Urinary bladder (tissue), 4 donors: ENCODE measurements at places on chromosomes 1 and 21. TPM values are rescaled to one million over a fixed set of nuclear protein-coding genes. Genes with fewer than 3 reads are reported as not detected.

The B3GALT2 gene
- total RNA-seq: 19.5 TPM

The SYT11 gene
- 36.4 TPM for total RNA-seq

The HSPA6 gene
- total RNA-seq: 1.2 TPM

The HHAT gene
- total RNA-seq: 10.8 TPM

The AQP10 gene
- not detected for total RNA-seq

The CYP4B1 gene
- total RNA-seq: 56.6 TPM

The TMPRSS15 gene
- not detected for total RNA-seq

The CCDC185 gene
- total RNA-seq: not detected

GRCh38 chr1:46735708-46736324 is 16.9 kb upstream of the EFCAB14 start:
- DNase-seq: no peak

- DNase-seq: no peak
Measured at GRCh38 chr1:15932612-15933011, 43.3 kb downstream of the ZBTB17 start.

DNA sequence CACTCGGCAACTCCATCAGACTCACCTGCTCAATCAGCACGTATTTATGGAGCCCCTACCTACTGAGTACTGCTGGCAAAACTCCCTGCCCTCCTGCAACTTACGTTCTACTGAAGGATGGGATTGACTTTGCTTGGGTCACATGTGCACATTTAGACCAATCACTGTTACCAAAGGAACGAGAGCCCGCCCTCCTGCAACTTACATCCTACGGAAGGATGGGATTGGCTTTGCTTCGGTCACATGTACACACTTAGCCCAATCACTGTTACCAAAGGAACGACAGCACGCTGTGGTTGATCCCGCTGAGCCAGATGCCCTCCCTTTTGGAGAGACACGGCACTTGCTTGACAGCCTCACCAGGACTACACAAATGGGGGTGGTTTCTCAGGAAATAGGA is 46.0 kb downstream of the UBIAD1 start:
- DNase-seq: no peak

DNA sequence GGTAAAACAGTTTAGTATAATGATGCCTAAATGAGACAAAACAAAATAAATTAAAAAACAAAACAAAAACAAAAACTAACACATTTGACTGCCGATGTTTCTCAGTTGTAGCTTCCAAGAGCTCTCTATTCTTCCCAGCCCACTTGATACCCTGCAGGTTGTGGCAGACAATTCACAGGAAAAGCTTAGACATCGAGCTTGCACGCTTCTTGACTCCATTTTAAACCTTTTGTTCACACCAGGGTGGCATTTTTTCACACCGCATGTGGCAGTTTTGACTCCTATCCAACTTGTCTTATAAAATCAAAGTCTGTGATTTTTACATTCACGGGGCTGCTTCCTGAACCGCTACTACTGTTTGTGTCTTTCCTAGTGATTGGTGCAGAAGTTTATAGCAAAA is 575.9 kb downstream of the USP25 start:
- DNase-seq: no peak

DNA sequence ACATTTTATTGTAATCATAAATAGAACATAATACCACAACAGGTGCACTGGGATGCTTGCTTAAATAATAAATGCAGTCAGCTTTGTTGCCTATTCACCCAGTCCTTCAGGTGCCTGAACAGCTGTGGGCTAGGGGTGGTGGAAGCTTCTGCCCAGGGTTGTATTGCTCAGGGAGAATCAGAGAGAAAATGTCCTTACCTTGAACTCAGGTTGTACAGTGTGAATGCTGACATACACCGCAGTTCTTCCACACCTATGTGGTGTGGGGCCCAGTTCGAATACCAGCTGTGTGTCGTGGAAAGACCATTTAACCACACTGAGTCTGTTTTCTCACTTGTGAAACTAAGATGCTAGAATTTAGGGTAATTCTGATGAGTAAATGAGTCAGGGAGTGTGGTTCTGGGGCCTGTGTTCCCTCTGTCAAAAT is 115.7 kb upstream of the ATP1A1 start:
- no peak for DNase-seq

DNA sequence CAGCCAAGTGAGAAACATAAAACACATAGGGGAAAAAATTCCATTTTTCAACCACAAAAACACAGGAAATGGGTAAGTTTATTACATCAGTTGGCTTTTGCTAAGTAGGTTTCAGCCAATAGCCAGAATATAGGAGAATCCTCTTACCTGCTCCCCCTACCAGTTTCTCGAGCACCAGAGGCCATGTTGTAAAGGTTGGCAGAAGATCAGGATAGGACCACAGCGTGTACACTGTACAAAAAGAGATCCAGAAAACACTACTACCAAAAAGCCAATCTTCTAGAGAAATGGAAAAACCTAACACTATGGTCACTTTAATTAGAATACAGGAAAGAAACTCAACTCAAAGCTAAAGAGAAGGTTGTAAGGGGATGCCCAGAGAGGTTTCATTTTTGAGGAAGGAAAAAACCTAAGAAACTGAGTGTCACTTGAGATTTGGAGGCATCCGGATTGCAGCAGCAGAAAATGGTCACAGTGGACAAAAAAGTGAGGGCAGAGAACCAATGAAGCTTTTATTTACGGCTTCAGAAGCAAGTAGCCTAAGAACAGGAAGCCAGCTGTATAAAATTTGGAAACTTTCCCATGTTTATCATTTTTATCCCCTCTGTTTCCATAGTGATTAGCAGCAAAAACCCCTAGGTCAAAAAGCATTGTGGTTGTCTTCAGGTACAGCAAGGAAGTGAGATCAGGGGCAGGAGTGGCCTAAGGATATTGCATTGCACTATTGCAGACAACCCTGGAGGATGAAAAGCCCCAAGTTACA is 2.9 kb downstream of the EIF2D start:
- DNase-seq: no peak

DNA sequence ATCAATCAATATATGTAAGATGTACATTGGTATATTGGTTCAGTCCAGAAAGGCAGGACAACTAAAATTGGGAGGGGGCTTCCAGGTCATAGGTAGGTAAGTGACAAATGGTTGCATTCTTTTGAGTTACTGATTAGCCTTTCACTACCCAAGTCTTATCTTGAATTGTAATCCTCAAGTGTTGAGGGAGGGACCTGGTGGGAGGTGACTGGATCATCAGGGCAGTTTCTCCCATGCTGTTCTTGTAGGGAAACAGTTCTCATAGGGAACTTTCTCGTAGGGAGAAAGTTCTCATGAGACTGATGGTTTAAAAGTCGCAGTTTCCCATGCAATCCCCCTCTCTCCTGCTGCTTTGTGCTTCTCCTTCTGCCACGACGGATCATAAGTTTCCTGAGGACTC is 809.2 kb downstream of the KCNT2 start:
- no peak for DNase-seq

- DNase-seq: no peak
Measured at GRCh38 chr1:30109853-30110252, 613.5 kb downstream of the MATN1 start.

DNA sequence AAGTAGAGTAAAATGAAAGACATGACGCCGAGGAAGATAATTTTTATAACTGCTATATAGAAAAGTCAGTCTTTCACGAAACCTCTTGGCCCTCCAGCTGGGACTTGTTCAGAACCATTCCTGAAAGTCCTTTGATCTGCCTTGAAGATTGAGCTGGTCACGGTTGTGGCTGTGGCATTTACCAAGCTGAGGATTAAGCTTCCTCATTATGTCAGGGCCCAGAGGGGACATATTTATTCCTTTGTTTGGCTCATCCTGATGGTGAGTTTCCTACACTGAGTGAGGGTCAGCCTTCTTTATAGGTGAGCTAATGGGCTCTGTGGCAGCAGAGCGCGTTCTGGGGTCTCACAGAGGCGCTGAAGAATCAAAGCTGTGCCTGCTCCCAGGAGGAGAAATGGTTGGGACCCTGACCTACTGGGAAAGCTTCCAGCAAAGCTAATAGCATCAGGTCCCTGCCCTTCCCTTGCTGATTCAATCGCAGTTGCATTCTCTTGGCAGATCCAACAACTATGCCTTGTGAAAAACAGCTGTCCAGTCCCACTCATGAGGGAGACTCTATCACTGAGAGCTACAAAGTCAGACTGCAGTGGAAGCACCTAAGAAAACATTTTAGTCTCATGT is 43.2 kb upstream of the PBX1 start:
- peak; percentile 60 for DNase-seq

GRCh38 chr1:43267291-43267805 is 2.4 kb upstream of the TMEM125 start:
- no peak for DNase-seq

DNA sequence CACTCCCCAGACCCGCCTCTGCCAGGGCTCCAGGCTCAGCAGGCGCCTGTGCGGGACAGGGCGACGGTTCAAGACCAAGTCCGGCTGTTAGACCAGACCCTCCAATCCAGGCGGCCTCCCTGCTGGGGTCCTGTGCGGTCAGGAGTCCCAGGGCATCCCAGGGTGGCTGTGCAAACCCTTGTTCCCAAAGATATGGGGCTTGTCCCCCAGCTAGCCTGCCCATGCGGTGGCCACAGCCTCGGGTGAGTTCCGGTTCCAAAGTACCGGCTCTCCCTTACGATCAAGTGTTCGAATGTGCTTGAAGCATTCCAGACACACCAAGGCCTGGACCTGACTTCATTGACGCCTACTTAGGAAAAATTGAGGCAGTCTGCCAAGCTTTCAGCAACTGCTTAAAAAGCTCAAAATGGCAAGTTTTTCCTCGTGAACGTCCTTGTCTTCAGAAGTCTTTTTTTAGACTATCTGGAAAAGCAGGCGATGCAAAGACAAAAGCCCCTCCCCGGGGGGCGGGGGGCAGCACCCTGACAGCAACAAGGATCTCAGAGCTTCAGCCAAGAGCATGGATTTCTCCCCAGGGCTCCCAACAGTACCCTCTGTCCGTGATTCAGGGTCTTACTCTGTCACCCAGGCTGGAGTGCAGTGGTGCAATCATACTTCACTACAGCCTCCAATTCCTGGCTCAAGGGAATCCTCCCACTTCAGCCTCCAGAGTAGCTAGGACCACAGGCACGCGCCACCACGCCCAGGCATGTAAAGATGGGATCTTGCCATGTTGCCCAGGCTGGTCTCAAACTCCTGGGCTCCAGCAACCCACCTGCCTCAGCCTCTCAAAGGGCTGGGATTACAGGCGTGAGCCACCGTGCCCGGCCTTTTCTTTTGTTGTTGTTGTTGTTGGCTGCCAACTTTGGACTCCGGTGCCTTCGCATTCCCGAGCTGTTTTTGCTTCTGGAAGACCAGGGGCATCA is 2.3 kb downstream of the FAAP20 start:
- DNase-seq: no peak

DNA sequence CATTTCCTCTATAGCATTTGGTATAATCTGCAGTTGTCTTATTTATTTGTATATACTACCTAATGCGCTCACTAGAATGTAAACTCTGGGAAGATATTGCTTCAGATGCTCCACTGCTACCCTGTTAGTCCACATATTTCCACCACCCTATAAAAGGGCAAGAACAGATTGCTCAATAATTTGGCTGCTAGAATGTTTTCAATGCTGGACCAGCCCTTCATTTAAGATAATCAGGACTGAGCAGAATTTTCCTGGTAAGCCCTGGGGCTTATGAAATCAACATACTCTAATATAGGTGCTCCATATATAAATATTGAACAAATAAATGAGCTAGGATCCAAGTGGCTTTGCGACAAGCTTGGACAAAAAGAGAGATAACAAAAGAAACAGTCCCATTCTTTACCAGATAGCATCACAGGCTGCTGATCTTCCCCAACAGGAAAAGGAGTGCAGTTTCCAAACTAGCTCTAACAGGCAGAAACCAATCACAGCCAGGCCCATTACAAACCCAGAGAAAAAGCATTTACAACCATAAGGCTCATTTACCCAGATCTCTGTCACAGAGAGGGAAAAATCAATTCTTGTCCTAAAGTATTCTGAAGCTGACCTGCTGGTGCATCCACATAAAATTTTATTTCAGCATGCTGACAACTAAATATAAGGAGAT is 8.3 kb downstream of the BCAR3 start:
- DNase-seq: no peak

DNA sequence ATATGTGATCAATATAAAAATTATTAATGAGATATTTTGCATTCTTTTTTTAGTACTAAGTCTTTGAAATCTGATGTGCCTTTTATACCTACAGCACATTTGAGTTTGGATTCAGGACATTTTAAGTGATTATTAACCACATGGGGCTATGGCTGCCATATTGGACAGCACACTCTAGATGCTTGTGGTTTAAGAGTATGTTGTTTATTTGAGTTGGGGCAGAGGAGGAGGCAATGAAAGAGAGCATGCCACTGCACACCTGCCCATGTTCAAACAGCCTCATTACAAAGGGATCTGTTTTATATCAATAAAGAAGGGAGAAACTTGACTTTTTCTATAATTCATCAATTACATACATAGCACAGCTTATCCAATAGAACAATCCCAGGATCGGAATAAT is 99.4 kb upstream of the EDEM3 start:
- no peak for DNase-seq

DNA sequence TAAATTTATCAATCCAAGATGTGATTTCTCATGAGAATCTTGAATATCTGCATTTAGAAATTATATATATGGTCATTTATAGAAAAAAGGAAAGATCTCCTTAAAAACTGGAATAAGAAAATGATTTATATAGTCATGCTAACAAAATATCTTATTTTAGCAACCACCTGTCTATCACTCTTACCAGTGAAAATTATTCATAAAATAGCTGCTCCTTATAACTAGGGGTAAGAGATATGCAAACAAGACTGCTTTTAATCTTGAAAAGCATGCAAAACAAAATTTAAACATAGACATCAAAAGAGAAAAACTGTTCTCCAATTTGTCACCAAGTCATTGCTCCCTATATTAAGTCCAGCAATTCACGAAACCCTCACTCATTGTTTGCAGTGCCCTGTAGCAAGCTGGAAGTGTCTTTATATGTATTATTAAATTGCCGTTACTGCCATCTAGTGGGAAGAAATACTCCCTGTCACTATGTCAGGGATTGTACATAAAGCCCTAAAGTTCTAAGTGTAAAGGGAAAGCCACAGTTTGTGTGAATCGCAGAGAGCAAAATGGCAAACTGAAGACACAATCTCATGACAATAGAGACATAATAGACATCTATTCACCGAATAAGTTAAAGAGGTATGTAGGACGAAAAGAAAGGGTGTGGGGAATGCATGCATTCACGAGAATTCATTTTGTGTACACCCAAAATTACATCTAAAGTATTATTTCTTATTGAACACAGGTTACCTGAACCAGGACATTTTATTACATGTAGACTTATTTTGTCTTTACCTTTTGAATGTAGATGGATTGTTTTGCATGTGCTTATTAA is 600.5 kb downstream of the USP25 start:
- peak; percentile 68 for DNase-seq

- DNase-seq: no peak
Measured at GRCh38 chr1:207500306-207500705, 4.3 kb downstream of the CR1 start.

DNA sequence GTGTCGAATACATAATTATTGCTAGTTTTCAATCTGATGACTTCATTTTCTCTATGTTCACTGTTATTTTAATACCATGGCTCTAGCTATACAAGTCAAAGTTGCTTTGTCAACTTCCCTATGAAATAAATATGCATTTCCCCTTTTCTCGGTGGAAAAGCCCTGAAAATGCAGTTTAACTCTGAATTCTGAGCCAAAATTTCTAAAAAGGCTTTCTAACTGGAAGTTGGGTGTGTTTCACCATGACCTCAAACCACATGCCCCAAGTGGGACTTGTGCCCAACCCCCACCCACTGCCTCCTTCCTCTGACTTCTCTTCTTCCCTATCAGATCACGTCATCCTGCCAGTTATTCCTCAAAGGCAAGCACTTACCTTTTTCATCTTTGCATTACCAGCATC is 8.9 kb downstream of the MKNK1 start:
- DNase-seq: no peak
